Stimulated activated CD4-positive, alpha-beta T cell treated with anti-CD3 and anti-CD28 coated beads, Interleukin-2, amount 100 ng/mL, for 48 hours (primary cell): ENCODE measurements at places on chromosomes 5 and 9.

DNA sequence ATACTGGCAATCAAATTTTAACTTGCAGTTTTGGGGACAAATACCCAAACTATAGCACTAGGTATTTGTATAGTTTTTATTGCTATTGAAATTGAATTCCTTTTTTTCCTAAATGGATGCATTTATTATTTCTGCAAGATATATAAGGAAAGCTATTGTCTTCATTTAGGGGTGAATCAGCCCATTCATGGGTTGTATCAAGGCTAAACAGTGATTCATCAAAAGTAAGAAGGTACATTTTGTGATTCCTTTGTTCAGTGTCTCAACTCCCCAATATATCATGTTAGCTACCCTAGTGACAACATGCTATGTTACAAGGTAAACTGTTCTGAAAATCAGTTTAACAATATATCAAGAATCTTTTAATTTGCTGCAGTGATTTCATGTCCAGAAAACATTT is 185.7 kb downstream of the PLK2 start:
- DNase-seq: no peak

GRCh38 chr9:111050819-111051218 is 12.5 kb upstream of the LPAR1 start:
- DNase-seq: no peak

- DNase-seq: no peak
Measured at GRCh38 chr5:89443508-89443907, 560.5 kb upstream of the MEF2C start.

DNA sequence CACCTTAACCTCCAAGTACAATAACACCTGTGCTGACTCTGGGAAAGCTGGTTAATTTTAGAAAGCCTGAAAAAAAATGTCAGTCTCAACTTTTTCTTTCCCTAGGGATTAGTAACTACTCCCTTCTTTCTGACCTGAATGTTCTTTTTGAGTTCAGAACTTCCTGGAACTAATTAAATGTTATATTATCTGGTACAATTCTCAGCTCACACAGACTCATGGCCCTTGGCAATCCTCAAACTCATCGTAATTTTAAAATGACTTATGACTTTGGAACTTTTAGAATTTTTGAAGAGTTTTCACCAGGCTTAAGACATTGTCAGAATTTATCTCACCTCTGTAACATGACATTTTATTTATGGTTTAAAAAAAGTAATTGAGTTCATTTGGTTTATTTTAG is 315.0 kb downstream of the FER start:
- no peak for DNase-seq

GRCh38 chr5:72552041-72552557 is 44.9 kb upstream of the ZNF366 start:
- DNase-seq: no peak

- DNase-seq: no peak
Measured at GRCh38 chr9:32067261-32067660, 317.2 kb upstream of the ACO1 start.
